ENCODE measurements at places on chromosomes 6 and 20.
A peak's percentile ranks its signal among the peaks of the same experiment; 100 is the strongest.

DNA sequence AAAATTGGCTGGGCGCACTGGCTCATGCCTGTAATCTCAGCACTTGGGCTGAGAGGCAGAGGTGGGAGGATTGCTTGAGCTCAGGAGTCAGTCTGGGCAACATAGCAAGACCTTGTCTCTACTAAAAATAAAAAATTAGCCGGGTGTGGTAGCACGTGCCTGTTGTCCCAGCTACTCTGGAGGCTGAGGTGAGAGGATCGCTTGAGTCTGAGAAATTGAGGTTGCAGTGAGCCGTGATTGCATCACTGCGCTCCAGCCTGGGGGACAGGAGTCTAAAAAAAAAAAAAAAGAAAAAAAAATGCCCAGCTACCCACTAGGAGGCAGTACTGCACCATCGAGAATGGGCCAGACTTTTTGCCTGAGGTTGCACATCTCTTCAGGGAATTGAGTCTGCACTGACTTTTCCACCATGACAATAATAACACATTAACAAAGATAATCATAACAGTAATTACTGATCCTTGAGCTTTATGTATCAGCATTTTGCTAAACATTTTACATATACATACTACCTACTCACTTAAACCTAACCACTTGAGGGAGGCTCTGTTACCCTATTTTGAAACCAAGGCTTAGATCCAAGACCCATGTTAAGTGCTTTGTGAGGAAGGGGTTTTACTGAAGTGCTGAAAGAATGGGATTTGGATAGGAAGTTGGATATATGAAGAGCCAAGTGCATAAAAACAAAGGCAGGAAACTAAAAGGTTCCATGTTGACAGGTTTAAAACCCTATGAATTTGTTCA is 21.0 kb downstream of the SRSF3 start:
- peaks cover 14% of the 10 kb centered on the region for H3K4me1 ChIP-seq
- H3K36me3 ChIP-seq = peaks cover 24% of the 10 kb centered on the region
- H3K27ac ChIP-seq = peak overlapping the region; percentile 16
- no peak overlapping the region for H3K4me3 ChIP-seq

- H3K27ac ChIP-seq = peak overlapping the region; percentile 7
- H3K4me1 ChIP-seq = peaks cover 11% of the 10 kb centered on the region
- no peak for DNase-seq
- no peaks in the 10 kb centered on the region for H3K27me3 ChIP-seq
Observed at GRCh38 chr6:40719671-40720374, 132.7 kb upstream of the LRFN2 start.

- H3K27me3 ChIP-seq = no peaks in the 10 kb centered on the region
- H3K4me1 ChIP-seq = no peaks in the 10 kb centered on the region
- no peaks in the 10 kb centered on the region for H3K36me3 ChIP-seq
- no peak overlapping the region for H3K4me3 ChIP-seq
- DNase-seq = no peak
Observed at GRCh38 chr20:13286607-13287006, 65.5 kb downstream of the ISM1 start.

DNA sequence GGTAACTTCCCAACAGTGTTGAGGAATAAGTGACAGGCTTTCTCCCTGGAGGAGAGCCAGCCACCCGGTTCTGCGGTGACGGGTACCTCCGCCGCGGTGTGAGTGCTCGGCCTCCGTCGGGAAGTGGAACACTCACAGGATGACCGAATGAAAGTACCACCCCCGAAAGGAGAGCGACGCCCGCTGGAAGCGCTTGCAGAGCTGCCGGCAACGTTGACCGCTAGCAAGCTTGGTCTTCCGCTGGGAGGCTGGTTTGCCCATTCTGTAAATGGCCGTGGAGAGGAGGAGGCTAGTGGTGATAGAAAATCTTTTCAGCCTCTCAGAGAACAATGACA is 614 bp upstream of the TMEM242 start:
- peaks cover 5% of the 10 kb centered on the region for H3K36me3 ChIP-seq
